Hematopoietic multipotent progenitor cell treated with erythropoietin and hydrocortisone succinate and interleukin-3 and kit ligand, for 4 days (in vitro differentiated cells): ENCODE measurements at places on chromosomes 11 and 22.
A peak's percentile ranks its signal among the peaks of the same experiment; 100 is the strongest.

- DNase-seq, result no peak
These were observed 16.0 kb downstream of the POLD3 start for GRCh38 chr11:74608431-74608830.

GRCh38 chr22:49685116-49685515, 142.6 kb downstream of the BRD1 start:
- DNase-seq, result no peak

DNA sequence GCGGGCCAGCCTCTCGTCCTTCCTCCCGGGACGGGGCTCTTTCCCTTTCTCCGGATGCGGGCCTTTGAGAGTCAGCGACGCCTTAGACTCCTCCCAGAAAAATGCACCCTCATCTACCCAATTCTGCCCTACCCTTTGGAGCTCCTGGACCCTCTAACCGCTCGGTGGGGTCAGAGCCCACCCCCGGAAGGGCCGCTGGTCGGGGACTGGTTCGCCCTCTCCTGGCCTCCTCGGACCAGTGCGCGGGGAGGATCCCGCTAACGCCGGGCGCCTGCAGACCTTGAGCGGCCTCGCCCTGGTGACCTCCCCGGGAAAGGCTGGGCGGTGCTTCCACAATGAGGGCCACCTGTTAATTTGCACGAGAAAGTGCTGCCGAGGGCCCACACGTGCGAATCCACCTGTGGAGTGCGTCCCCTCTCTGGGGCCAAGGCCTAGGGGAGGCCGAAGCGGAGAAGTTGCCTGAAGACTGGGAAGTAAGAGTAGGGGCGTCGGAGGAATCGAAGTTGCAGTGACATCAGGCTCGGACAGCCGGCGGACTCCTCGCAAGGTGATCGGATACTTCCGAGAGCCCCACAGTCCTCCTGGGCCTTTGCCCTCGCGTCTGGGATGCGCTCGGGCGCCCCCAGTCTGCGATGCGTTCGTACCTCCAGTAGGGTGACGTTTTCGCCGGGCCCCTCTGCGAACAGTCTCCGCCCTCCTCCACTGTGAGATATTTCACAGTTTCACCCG, 61.5 kb downstream of the ENDOD1 start:
- DNase-seq, result peak; percentile 98

GRCh38 chr22:36256478-36256877, 3.5 kb downstream of the APOL1 start:
- no peak for DNase-seq

DNA sequence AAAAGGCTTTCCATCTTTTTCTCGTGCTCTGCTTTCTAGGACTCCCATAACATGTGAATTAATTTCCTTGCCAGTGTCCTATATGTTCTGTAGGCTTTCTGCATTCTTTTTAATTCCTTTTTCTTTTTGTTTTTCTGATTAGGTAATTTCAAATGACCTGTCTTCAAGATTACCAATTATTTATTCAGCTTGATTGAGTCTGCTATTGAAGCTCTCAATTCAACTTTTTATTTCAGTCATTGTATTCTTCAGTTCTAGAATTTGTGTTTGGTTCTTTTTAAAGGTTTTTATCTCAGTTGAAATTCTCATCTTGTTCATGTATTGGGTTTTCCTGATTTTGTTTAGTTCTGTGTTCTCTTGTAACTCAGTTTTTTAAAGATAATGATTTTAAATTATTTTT, 14.5 kb downstream of the PATE3 start:
- DNase-seq, result no peak

DNA sequence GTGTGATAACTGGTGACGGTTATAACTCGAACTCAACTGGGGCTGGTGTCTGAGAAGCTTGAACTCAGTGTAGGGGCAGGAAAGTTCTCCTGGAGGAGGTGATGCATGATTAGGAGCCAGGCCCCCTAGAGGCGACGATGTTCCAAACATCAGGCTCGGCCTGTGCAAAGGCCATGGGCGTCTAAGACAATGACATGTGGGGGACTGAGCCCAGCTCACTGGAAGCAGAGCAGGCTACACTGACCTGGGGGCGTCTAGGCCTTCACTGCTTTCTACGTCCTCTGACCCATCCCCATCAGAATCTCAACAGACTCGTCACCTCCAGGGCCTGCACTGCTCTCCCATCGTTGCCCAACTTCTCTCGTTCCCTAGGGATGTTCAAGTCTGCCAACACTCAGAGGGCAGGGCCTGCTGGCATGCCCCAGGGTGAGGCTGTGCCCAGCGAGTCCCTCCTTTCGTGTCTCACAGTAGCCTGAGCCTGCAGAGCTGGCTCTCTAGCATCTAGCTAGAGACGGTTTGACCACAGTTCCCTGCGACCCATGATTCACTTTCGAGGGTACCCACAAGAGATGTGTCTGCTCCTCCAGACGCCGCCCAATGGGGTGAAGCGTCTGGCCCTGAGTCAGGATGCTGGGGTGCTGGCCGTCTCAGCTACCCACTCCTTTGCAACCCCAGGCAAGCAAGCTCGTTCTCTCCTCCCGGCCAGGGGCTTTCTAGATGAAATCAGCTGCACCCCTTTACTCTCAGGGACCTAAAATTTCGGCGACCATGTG, 1.1 kb upstream of the ATG16L2 start:
- peak; percentile 90 for DNase-seq

DNA sequence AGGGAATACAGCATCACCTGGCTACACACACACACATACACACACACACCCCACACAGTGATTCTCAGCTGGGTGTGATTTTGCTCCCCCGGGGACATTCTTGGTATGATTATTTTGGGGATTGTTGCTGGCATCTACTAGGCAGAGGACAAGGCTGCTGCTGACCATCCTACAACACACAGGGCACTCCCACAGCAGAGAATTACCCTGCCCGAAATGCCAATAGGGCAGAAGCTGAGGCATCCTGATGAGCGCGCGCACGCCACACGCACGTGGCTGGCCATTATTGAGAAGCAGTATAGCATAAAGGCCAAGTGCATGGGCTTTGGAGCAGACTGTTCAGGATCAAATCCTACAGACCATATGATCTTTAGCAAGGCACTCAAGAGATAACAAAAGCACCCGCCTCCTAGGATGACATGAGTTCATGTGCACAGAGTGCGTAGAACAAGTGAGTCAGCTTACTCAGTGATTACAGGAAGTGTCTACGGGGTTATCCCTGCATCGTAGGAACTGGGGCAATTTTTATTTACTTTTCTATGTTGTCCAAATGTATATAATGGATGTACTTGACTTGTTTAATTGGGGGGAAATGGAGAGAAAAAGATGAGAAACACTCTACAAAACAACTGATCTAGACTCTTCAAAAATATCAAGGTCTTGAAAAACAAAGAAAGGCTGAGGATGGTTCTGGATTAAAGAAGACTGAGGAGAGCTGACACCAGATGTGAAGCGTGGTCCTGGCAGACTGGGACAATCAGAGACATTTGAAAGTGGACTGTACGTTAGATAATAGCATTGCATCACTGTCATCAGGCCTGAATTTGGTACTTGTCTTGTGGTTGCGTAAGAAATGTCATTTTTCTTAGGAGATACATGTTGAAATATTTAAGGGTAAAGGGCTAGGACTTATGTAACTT, 7.2 kb upstream of the EHD1 start:
- peak; percentile 94 for DNase-seq

GRCh38 chr11:113593698-113594308, 112.3 kb downstream of the TMPRSS5 start:
- DNase-seq, result peak; percentile 38

DNA sequence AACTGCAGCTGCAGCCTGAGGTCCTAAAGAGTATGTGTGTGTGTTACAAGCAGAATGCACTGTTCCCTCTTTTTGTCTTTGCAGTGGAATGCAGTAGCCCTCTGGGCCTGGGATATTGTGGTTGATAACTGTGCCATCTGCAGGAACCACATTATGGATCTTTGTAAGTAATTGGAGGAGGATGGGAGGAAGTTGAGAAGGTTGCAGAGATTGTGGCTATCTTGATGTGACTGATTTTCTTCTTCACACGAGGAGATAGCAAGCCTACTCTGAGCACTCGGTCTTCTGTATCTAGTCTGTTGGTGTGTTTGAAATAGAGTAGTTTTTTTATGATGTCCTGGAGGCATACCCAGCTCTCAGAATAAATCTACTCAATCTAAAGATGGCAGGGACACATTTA, 2.3 kb downstream of the RBX1 start:
- peak; percentile 29 for DNase-seq

GRCh38 chr11:65316227-65317024, 1.8 kb downstream of the CDC42EP2 start:
- DNase-seq, result no peak

DNA sequence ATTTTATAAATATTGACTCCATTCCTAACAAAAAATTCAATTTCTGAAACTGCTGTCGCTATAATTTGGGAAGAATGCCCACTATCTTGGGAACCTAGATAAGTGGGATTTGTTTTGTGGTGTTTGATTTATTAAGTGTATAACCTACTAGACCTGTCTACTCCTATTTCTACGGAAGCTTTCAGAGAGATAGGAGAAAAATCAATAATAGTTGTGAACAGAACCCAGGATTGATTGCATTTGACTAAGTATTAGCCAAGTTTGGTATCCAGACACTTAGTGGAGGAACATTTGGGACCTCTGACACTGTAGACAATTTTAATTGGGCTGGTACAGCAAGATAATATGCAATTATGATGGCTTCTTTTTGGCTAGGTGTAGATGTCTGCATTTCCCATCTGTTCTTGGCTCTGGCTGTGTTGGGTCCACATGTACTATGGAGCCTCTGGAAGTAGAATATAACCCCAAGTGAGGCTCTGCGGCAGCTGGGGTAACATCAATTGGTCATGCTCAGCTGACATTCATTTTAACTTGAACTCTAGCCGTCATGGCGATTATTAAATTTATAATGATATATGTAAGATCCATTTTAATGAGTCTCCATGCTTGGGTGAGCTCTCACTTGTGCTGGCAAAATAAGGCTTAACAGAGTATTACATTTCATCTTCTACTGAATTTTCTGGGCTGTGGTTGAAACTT, 111.5 kb upstream of the E2F8 start:
- DNase-seq, result no peak

GRCh38 chr11:12941671-12942070, 67.4 kb upstream of the RASSF10 start:
- DNase-seq, result no peak

DNA sequence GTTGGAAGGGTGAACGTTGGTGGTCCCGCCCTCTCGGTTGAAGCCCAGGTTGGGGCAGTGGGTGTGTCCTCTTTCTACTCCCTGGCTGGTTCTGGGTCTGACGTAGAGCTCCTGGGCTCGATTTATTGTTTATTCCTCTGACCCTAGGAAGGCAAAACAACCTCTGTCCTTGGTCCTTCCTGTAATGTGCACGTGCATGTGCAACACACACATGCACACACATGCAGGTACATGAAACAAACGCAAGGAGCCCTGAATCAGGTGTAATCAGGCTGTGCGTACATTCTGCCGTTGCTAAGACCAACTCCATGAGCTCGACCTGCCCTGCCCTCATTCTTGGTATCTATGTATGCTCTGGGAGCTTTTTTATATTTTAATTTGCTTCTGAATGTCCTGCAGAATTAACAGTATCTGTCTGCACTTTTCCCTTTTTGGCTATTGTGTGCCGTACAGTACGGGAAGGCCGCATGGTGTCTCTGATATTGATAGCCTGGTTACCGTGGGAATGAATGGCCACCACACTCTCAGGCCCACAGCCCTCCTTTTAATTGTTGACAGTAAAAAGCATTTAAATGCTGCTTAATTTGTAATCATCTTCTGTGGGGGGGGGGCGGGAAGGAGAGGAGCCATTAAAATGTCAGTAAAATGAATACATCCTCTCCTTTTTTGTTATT, 66.0 kb upstream of the NNMT start:
- DNase-seq, result no peak

DNA sequence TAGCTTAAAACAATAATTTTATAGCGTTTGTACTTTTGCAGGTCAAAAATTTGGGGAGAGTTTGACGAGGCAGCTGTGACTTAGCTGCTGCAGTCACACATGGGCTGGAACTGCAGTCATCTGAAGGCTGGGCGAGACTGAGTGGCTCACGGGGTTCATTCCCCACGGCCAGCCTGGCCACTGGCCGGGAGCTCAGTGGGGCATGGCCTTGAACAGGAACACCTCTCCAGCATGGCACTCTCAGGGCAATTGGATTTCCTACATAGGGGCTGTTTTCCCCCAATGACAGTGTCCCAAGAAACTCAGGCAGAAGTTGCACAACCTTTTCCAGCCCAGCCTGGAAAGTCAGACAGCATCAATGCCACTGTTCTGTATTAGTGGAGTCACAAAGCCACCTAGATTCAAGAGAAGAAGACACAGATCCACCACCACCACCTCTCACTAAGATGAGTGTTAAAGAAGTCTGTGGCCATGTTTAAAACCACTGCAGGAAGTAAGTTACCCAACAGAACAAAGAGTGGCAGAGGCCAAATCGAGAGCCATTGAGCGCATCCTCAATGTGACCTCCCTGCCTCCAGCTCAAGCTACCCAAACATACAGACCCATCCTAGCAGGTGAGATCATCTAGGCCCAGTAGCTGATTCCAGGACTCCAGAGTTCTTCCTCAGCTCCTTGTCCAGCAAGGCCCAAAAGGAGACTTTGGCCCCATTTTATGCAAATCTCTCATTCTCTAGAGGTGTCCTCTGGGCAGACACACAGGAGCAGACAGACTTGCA, 618.7 kb upstream of the CADM1 start:
- DNase-seq, result no peak

- no peak for DNase-seq
These were observed 244.3 kb downstream of the FAM76B start for GRCh38 chr11:95545116-95545875.

DNA sequence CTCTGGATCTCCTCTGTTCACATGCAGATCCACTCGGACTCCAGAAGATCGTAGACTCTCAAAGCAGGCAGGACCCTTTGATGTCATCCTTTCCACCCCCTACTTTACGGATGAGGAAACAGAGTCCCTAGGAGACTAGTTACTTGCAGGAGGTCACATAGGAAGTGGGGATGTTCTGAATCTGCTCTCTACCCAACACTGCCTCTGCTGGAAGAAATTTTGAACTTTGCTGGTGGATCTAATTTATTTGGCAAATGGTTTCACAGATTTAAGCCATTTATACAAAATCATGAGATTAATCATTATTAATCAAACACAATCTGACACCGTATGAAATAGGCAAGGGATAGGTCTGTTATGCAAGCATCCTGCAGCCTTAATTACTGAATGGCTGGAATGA, 55.0 kb upstream of the USP47 start:
- peak; percentile 31 for DNase-seq

DNA sequence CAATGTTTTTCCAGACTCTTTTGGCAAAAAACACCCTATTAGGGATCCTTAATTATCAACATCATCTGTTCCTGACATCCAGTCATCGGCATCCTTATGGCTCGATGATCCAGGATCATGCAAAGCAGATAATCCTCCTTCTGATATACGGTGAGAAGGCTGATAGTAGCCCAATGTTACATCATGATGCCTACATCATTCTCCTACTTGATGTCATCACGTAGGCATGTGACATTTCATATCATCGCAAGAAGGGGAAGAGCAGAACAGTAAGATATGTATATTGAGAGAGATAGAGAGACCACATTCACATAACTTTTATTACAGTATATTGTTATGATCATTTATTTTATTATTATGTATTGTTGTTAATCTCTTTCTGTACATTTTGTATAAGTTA, 168.6 kb downstream of the ADAMTS15 start:
- DNase-seq, result no peak
